T-helper 2 cell (primary cell): ENCODE measurements at places on chromosomes 11 and 22.

DNA sequence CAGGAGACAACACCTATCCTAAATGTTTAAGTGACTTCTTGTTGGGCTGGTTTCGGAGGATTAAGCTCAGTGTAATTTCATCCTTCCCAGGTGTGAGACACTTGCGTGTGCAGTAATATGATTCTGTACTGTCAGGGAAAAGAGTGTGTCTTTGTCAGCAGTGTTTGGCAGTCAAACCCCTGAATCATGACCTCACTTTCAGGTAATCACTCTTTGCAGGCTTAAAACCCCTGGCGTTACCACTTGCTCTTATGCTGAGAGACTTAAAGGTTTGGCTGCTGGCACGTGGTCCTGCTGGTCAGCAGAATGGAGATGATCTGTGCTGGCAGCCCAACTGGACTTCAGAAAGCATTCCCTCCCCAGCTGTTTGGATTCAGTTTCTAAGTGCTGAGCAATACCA, 56.1 kb downstream of the APIP start:
- DNase-seq: no peak

DNA sequence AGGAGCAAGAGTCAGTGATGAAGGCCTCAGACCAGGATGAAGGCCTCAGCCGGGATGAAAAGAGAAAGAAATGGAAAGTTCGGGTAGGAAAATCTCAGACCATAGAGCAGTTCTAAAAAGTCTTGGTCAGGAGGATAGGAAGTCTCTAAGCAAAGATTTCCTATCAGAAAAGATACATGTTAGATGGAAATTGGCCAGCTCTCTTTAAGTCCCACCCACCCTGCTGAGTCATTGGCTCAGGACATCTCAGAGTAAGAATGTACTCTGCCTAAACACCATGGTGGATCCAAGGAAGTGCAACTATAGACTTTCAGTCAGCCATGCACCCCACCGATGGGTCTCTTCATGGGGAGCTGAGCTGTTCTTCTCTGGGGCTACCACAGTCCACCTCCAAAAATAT, 4.4 kb downstream of the OR8B3 start:
- DNase-seq: no peak

DNA sequence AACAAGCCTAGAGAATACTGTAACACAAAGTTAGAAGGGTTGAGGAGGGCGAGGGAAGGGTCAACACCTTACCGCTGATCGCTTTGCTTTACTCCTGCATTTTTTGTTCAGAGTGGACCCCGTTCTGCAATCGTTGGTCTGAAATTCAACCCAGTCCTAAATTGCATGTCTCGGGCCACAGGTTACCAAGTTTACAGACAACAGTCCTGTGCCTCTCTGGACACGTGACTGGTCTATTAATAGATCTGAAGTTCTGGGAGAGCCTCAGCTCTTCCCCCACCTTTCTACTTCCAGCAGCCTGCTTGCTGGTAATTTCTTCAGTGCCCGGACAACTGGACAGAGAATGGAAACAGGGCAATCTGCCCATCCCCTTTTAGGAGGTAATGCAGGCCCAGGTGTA, 74.2 kb downstream of the STIM1 start:
- no peak for DNase-seq

DNA sequence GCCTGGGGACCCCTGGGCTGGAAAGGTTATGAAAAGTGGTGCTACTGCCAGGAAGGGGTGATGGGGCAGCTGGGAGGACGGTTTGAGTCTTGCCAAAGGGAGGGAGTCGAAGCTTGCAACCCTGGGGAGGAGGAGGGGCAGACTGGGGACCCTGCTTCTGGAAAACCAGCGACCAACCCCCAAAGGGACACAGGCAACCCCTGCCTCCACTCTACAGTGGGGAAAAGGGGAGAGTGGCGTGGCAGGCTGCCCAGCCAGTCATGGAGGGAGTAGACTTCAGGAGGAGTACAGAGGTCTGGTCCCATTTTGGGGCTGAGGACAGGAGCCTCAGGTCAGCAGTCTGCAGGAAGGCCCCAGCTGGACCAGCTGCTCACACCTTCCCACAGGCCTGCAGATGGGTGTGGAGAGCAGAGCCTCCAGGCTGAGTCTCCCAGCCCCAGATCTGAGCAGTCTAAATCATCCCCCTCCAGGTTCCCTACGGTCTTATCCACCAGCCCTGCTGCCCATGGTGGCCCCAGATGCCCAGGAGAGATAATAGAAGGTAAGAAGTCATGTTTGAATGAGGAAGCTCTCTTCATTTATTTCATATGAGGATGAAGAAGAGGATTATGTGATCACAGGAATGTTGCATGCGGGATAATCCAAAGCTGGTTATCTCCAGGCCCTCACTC, 3.3 kb downstream of the DDT start:
- DNase-seq: no peak

DNA sequence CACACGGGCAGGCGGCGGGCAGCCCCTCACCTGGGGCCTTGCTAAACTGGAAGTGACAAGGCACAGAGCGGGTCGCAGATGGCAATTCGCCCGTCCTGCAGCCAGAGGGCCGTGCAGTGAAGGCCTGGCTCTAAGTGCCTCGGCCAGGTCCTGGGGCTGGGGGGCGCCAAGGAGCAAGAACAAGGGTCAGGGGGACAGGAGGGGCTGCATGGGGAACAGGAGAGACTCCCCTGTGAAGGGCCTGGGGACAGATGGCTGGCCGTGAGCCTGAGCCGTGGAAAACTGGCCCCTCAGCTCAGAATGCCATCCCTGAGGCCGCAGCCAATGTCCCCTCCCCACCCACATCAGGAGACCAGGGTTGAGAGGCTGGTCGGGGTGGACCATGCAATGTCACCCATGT, 60.0 kb downstream of the RTL6 start:
- DNase-seq: no peak

DNA sequence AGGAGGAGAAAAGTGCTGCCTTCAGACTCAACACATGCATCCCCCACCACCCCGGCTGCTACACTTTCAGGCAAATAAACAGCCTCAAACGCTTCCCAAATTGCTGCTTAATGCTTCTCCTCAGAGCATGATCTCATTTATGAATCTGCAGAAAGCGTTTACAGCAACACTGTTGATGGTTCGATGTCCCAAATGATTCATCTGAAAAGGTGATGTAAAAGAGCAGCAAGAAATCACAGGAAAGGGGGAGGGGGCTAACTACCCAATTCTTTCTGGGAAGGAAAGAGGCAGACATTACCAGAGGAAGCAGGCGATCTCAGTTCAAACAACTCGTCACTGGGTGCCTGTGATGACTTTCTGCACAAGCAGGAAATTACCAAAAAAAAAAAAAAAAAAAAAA, 119.6 kb downstream of the TENM4 start:
- no peak for DNase-seq

DNA sequence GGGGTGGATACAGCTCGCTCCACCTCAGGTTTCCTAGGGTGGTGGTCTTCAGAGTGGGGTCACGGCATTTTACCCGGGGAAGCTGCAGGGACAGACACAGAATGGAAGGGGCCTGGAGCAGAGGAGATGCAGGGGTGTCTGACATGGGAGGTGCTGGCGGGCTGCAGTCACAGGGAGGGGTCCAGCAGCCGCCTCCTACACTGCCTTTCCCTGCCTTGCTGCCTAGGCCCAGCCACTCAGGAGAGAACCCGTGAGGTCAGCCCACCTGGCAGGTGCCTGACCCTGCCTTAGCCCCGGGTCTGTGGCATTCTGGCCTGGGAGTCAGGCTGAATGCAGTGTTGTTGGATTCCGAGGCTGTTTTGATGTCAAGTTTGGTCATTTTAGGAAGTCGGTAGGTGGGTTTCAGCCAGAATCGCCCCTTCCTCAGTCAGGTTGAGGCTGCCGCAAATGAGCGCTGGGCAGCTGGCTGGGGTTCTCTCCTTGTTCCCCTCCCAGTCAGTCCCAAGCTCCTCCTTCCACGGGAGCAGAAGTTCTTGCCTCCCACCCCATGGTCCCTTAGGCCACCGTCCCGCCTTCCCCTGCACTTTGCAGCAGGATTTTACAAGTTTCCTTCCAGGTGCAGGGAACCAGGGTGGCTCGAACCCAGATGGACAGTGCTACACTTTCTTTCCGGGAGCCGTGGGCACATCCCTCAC, 294.5 kb downstream of the TBC1D22A start:
- no peak for DNase-seq

DNA sequence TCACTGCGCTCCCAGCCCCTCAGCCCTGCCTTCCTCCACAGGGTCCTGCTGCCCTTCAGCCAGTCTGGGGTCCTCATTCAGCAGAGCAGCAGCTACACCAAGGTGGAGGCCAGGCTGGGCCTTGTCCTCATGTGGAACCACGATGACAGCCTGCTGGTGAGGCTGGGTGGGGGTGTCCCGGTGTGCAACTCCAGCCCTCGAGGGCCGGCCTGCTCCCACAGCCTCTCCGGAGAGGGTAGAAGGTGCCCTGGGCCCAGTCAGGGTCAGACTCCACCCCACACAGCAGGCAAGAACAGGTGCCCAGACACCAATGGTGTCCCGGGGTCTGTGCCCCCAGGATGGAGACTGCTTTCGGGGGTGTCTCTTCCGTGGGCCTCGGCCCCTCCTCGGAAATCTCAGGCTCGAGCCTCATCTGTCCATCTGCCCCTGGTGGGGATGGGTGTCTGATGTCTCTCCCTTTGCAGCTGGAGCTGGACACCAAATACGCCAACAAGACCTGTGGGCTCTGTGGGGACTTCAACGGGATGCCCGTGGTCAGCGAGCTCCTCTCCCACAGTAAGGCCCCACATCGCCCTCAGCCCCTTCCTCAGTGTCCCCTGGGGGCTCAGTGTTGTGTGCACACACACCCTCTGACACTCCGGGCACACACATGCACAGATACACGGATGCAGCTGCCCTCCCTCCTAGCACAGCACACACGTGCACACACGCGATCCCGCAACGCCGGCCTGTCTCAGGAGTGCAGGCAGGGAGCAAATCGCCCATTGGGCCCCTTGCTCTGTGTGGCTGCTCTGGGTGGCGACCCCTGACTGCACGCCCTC, 4.9 kb downstream of the MUC5AC start:
- no peak for DNase-seq

DNA sequence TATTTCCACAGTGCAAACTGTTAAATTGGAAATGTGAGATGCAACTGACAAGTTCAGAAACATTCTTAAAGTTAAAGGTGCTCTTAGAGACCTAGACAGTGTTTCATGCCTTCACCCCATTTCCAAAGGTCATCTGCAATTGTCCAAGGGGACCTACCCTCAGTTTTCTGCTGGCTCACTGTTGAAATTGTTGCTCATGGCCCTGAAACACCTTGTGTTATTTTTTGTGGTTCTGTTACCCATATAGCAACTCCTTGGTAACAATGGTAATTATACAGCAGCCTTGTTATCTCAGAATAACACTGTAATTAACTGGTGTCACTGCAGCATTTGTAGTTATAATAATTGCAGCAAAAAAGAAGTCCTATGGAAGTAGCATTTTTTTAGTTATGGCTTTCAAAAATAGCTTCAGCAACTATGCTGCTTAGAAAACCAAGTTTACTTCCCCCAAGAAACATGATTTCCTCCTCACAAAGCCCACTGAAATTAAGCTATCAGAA, 49.2 kb upstream of the CCDC34 start:
- no peak for DNase-seq

GRCh38 chr11:35274909-35275785, 136.2 kb downstream of the CD44 start:
- DNase-seq: no peak

GRCh38 chr11:45921561-45922424, 663 bp upstream of the LARGE2 start:
- no peak for DNase-seq

DNA sequence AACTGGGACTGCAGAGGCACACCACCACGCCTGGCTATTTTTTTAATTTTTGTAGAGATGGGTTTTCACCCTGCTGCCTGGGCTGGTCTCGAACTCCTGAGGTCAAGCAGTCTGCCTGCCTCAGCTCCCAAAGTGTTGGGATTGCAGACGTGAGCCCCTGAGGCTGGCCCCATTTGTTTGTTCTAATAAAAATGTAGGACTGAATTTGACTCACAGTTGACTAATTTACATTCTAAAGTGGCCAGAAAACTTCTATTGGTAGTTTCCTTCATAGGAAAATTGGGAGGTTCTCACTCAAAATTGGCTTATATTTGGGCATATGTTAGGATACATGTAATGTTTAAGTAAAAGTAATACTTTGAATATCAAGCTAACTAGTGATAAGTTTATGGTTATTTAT, 35.0 kb downstream of the PPFIA1 start:
- no peak for DNase-seq

DNA sequence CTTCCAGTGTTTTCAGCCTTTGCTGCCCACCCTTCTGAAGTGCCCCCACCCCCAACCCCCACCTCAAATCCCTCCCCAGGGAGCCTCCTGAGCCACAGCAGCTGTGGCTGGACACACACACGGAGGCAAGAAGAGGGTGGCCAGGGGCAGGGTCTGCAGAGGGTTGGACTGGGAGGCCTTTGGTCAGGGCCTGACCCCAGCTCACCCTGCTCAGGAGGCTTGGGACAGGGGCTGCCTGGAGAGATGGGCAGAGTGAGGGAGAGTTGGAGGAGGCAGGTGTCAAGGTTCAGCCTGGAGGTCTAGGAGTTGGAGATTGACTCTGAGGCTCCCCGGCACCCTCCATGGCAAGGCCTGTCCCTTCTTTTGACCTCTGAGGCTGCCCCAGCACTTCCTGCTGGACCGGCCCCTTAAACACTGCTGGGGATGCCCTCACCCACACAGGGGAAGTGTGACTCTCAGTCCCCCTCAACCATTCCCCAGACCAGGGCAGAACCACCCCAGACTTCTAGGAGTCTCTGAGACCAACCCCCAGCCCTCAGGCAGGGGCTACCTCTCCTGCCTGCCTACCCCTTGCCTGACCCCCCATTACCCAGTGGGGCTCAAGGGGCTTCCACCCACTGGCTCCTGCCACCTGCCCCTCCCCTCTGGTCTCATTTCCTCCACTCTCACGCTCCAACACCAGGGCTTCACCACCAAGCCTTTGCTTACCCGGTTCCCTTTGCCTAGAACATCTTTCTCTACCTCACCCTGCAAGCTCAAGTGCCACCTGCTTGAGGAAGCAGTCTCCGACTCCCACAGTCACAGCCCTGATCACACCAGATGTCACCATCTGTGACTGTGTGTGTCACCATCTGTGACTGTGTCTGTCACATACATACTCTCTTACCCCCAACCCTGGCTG, 8.6 kb downstream of the ARAP1 start:
- peak; percentile 57 for DNase-seq

DNA sequence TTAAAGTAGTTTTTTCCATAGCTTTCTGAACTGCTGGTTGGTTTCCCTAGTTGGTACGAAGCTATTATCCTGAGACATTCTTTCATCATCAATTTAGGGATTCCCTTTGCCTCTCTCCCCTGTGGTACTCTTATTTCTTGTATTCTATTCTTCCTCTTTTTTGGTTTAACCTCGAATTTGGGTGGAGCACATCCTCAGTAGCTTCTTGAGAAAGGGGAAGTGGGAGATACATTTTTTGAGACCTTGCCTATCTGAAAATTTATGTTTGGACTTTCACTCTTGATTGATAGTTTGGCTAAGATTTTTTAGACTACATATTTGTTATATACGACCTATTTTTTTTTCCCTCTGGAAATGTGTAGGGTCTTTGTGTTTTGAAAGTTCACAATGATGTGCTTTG, 121.7 kb upstream of the ZBED5 start:
- DNase-seq: no peak
